ENCODE measurements at places on chromosomes 5 and 9.

- no peak for DNase-seq
Observed at GRCh38 chr5:44385291-44385900, 3.8 kb downstream of the FGF10 start.

DNA sequence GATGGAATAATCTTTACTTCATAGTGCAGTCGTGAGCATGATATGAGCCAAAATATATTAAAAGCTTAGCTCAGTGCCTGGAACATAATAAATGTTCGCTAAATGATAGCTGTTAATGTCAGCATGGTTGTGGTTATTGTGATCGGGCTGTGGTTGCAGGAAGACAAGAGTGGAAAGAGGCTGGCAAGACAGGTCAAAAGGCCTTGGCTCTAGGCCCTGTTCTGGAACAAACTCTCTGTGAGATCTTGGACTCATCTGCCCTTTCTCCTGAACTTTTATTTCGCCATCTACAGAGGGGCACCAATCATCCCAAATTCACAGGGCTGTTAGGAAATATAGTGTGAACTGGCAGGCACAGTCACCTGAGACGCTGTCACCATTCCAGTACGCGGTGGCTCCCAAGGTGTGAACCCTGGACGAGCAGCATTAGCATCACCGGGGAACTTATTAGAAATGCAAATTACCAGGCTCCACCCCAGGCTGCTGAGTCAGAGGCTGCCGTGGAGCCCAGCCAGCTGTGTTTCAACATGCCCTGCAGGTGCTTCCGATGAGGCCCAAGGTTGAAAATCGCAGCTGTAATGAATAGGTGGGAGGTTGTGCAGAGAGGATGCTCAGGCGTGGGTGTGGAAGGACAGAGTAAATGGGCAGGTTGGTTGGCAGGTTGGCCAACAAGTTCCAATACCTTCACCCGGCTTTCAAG is 50.2 kb upstream of the SAP30L start:
- DNase-seq = no peak

DNA sequence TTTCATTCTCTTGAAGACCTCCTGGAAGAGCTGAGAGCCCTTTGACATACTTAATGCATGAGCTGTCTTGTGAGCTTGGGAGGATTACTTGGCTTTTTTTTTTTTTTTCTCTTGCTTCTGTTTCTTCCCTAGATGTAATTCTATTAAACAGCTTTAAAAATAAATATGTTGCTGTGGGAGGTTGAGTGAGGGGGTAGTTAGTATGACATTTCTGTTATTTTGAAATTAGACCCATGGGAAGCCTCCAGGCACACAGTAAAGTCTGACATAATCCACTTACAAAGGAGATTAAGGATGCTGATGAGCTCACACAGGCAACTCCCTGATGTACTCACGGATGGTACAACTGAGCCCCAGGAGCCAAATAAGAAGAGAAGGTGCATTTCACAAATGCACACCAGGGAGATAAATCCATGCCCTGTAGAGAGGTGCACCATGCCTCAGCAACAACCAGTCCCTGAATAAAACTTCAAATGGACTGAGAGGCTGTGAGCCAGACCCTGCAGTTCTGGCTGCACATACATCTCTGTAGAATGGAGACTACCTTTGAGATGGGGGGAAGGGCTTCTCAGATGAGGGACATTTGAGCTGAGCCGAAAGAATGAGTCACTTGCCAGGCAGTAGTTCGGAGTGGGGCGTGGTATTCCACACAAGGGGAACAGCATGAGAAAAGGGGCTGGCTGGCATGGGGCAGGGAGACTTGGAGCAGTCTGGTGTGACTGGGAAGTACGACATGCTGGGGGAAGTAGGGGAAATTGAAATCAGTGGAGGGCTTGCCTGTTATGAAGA is 68.7 kb downstream of the ACTL7B start:
- no peak for DNase-seq

DNA sequence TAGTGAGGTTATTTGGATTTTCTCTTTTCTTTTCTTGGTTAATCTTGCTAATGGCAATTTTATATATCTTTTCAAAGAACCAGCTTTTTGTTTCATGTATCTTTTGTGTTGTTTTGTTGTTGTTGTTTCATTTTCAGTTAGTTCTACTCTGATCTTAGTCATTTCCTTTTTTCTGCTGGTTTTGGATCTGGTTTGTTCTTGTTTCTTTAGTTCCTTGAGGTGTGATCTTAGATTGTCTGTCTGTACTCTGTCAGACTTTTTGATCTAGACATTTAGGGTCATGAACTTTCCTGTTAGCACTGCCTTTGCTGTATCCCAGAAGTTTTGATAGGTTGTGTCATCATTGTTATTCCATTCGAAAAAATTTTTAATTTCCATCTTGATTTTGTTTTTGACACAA is 399.7 kb downstream of the TLE1 start:
- no peak for DNase-seq

DNA sequence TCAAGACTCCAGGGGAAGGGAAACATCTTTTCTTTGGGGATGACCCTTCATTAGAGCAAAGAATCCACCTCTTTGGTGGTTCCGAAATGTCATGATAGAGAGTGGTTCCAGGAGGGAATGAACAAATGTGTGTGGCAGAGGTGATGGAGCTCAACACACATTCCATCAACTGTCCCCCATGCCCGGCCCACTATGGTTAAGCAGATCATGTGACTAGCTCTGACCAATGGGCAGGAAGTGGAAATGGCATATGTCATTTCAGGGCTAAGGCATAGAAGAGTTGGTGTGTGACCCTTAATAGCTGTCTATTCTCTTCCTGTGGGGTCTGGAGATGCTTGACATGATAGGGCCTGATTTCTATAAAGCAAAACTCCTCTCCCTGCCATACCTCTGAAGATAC is 194.6 kb downstream of the GAS1 start:
- DNase-seq = no peak
